ENCODE measurements at places on chromosomes 13 and 19. TPM values are rescaled to one million over a fixed set of nuclear protein-coding genes. Genes with fewer than 3 reads are reported as not detected.

SGTA gene
- polyA plus RNA-seq: 55.4 TPM

CPT1C gene
- polyA plus RNA-seq: 3.5 TPM

DNA sequence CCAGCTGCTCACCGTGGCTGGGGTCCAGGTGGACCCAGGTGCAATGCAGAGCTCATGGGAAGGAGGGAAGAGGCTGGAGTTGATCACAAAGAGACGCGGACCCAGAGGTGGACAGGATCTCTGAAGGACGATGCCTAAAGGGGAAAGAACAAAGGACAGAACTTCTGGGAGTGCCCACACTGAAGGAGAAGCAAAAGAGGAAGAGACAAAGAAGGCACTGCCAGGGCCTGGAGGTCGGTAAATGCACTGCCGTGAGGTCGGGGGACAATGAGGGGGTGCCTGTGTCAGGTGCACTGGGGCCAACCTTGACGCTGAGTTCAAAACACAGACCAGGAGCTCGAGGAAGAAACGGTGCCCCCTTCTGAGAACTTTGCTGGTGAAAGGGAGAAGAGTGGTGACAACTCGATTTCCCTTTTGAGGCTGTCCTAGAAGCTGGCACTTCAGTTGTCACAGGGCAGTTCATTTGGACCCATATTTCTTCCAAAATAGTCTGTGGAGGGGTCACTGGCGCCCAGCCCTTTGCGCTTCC, 55.6 kb downstream of the GJA3 start:
- no peaks in the 10 kb centered on the region for H3K4me1 ChIP-seq
- H3K4me3 ChIP-seq: no peak overlapping the region
- no peak for DNase-seq
- H3K27me3 ChIP-seq: no peaks in the 10 kb centered on the region

ZNF433 gene
- 6.3 TPM for polyA plus RNA-seq

DNA sequence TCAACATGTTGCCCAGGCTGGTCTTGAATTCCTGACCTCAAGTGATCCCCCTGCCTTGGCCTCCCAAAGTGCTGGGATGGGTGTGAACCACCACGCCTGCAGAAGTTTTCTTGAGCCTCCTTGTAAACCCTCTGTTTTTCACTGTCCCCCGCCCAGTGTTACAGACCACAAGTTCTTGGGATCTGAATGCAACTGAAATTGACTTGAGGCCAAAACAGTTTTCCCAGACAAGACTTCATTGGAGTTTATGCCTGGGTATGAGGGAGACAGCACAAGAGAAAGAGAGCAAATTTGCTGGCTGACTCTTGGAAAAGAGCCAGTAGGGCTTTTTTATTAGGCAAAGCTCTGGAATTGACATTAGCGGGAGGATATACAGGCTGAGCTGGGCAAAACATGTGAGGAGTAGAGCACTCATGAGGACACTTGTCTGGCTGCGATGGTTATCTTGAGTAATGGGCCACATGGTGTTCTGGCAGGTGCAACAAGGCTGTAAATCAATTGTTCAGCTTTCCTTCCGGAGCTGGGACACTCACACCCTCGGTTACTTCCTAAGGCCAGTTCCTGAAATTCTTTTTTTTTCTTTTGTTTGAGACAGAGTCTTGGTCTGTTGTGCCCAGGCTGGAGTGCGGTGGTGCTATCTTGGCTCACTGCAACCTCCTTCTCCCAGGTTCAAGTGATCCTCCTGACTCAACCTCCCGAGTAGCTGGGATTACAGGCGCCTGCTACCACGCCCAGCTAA, 12.7 kb upstream of the HNRNPL start:
- H3K27me3 ChIP-seq: no peaks in the 10 kb centered on the region
- peaks cover 4% of the 10 kb centered on the region for H3K4me1 ChIP-seq
- H3K4me3 ChIP-seq: no peak overlapping the region
- DNase-seq: no peak
- no peak overlapping the region for H3K27ac ChIP-seq

DNA sequence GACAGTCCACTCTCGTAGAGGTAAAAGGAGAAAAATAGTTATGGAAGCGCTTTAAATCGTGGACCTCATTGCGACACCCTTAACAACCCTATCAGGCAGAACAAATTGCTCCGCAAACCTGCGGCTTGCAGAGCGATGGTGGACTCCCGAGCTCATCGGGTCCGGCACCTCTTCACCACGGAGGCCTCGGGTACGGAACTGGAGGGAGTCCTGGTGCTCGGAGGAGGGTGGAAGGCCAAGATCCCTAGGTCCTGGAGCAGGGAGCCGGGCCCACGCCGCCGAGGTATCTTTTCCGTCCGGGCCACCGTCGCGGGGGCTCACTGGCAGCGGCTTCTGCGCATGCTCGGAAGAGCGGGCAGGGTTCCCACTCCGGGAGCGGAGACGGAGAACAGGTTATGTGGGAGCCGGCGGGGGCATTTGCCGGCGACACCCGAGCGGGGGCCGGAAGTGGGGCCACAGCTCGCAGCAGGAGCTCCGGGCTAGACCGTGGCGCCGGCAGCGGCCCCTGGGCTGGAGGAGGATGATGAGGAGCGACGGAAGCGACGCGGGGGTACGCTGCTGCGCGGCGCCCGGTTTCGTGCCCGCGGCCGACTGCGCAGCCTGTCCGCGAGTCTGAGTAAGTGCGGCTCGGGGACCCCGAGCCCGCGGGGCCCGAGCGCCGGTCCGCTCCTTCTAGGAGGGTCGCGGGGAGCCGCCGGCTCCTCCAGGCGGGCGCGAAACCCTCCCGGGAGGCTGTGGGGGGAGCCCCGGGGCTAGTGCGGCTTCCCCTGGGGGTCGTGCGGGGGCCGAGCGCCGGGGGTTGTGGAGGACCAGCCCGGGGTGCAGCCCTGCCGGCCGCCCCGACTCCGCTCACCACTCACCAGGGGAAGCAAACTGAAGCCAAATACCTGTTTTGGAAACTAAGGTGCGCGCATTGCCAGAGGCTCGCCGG, at the start of gene ABHD13:
Gene ABHD13, plus strand, starts transcription at position 349 of the 931 bp plus-strand sequence. CDS start 10,827 bp downstream, outside the sequence.
- DNase-seq: peak; percentile 92
- no peaks in the 10 kb centered on the region for H3K36me3 ChIP-seq
- no peaks in the 10 kb centered on the region for H3K27me3 ChIP-seq
- peak within 1 kb of the TSS; percentile 100 for H3K4me3 ChIP-seq
- peak within 1 kb of the TSS; percentile 95 for H3K27ac ChIP-seq

DNA sequence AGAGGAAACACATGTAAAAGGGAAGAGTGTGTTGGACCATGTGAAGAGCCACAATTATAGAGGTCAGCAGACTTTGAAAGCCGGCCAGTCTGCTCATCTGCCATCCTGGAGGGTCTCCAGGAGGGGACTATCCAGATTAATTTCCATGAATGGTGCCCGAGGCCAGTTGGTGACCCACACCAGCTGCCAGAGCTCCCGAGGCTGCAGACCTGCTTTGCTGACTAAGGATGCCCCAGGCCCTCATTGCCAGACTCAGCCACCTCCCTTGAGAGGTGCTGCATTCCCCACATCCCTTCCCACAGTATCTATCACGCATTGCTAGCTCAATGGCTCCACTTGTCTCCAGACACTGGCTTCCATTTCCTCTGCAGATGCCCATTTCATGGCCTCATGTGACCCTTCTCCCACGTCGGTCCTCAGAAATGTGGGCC, 110.3 kb downstream of the NALCN start:
- no peak for DNase-seq
- H3K4me1 ChIP-seq: no peaks in the 10 kb centered on the region
- no peaks in the 10 kb centered on the region for H3K36me3 ChIP-seq
- no peaks in the 10 kb centered on the region for H3K27me3 ChIP-seq
- H3K4me3 ChIP-seq: no peak overlapping the region
- no peak overlapping the region for H3K27ac ChIP-seq

DNA sequence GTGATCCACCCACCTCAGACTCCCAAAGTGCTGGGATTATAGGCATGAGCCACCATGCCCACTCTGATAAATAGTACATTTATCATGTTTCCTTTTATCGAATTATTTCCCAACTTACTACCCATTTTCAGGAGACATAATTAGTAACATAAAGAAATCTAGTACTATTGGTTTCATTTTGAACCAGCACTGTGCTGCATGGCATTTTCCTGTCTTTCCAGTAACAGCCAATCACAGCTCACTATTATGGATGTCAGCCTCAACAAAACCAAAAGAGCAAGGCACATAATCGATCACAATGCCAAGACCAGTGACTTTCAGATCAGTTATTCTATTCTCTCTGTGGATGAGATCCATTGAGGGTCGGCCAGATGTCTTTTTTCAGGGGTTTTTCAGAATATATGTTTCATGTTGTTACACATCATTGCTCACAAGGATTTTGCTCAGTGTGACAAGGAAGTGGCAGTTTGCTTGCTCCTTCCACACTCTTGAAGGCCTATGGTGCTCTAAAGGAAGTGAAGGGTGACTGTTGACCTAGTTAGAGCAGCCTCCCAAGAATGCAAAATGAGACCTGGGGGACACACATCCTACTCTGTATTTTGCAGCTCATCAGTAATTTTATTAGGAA, 233.4 kb downstream of the KCNRG start:
- H3K27ac ChIP-seq: peak overlapping the region; percentile 68
- peak; percentile 83 for DNase-seq
- H3K27me3 ChIP-seq: no peaks in the 10 kb centered on the region
- peaks cover 12% of the 10 kb centered on the region for H3K4me1 ChIP-seq

KCNN4 gene
- polyA plus RNA-seq: 22.9 TPM

DNA sequence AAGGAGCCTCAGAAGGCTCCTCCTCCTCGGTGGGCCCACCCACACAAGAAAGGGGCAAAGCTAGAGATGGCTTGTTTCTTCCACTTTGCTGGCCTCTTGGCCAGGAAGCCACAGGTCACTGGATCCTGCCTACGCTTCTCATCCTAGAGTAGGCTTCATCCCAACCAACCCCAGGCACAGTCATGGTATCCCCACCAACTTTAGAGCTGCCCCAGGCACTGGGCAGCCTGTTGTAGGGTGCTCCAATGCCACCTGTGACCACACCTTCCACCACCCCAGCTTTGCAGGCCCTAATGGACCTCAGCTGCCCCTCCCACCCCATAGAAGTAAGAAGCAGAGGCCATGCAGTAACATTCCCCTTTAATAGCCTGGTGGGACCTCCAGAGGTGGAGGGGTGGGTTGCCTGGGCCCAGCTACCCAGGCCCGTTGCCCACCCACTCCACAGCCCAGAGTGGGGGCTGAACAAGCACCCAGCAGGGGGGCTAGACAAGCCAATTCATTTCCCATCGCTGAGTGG, 522 bp upstream of the CHMP2A start:
- H3K27me3 ChIP-seq: no peaks in the 10 kb centered on the region
- peak overlapping the region; percentile 90 for H3K4me3 ChIP-seq
- no peak for DNase-seq
- H3K36me3 ChIP-seq: peaks cover 50% of the 10 kb centered on the region
- H3K4me1 ChIP-seq: peaks cover 47% of the 10 kb centered on the region
- H3K27ac ChIP-seq: peak overlapping the region; percentile 99

- no peak within 1 kb of the TSS for H3K27ac ChIP-seq
- DNase-seq: peak; percentile 53
- H3K4me1 ChIP-seq: peaks cover 34% of the 10 kb centered on the region
- H3K36me3 ChIP-seq: peaks cover 2% of the 10 kb centered on the region
- H3K27me3 ChIP-seq: no peaks in the 10 kb centered on the region
Observed at GRCh38 chr19:45250832-45251451, at the start of gene MARK4. Gene MARK4, plus strand, starts transcription at chr19:45251271. Its CDS starts 318 bp downstream, at chr19:45251589.

Measured in thymus (tissue), 14 donors.